Activated CD4-positive, alpha-beta T cell treated with anti-CD3 and anti-CD28 coated beads, Interleukin-2, amount 50 U/mL, for 48 hours (primary cell): ENCODE measurements at places on chromosomes 11 and 22.

DNA sequence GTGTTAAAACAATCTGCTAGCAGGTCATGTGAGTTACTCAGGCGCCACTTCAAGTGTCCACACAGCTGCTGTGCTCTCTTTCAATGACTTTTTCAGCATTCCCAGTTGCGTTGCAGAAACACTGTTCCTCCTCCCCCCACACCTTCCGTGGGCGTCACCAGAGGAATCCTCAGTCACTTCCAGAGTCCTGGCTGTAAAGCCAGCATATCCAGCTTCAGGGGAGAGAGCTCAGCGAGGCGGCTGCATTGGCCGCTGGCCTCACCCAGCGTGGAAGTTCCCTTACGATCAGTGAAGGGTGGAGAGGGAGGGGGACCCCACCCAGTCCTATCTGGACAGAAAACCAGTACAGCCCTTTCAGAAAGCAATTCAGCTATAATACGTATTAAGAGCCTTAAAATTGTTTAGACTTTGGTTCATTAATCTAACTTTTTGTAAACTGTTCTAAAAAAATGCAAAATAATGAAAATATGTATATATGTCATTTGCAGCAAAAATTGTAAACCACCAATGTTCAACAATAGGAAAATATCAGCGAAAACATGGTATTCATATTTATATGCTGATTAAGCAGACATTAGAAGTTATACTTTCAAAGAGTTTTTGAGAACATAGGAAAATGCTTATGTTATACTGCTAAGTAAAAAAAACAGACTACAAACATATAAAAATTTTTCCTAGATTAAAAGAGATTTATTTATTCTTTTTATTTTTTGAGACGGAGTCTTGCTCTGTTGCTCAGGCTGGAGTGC is 2.8 kb upstream of the ANO9 start:
- no peak for DNase-seq

DNA sequence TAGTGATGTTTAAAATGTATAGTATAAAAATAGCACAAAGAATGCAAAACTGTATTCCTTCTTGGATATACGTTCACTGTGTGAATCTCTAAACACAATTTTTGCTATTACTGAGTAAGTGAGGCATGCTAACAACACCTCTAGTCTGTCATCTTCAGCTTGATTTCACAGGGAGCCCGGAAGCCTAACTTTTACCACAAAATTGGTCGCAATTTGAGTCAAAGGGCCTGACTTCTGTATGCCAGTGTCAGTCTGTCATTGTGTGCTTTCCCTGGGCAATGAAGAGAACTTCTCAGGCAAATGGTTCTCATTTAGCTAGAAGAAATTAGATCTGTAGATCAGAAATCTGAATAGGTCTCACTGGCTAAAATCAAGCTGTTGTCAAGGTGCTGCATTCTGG is 1059.5 kb downstream of the FAM181B start:
- no peak for DNase-seq

- no peak for DNase-seq
Measured at GRCh38 chr11:102456381-102456780, 3.8 kb upstream of the TMEM123 start.

DNA sequence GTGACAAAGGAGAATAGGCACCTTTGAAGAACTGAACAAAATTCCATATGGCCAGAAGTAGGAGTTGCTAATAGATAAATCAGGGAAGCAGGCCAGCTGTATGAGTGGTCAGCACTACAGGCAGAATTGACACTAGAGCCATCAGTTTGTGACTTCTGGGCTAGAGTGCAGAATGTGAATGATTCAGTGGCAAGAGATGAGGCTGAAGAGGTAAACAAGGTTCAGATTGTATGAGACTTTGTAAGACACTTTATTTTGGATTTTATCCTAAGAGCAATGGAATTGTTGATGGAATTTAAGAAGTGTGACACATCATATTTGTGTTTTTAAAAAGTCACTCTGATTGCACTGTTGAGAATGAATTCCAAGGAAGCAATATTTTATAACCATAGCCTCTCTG is 12.9 kb downstream of the BIRC3 start:
- no peak for DNase-seq

GRCh38 chr11:250740-251299 is 14.0 kb downstream of the PSMD13 start:
- peak; percentile 86 for DNase-seq

GRCh38 chr11:47378010-47378835 is at the start of gene SPI1:
Gene SPI1, minus strand, starts transcription at chr11:47378547. Its CDS starts 194 bp downstream, at chr11:47378353.
- DNase-seq = no peak

GRCh38 chr11:47354913-47355282 is 2.4 kb upstream of the MYBPC3 start:
- no peak for DNase-seq

- DNase-seq = no peak
Measured at GRCh38 chr11:47928426-47928825, 51.9 kb upstream of the PTPRJ start.

GRCh38 chr11:2135018-2135569 is 4.1 kb downstream of the IGF2 start:
- DNase-seq = no peak

GRCh38 chr11:63847363-63847762 is 8.5 kb downstream of the MARK2 start:
- DNase-seq = no peak

DNA sequence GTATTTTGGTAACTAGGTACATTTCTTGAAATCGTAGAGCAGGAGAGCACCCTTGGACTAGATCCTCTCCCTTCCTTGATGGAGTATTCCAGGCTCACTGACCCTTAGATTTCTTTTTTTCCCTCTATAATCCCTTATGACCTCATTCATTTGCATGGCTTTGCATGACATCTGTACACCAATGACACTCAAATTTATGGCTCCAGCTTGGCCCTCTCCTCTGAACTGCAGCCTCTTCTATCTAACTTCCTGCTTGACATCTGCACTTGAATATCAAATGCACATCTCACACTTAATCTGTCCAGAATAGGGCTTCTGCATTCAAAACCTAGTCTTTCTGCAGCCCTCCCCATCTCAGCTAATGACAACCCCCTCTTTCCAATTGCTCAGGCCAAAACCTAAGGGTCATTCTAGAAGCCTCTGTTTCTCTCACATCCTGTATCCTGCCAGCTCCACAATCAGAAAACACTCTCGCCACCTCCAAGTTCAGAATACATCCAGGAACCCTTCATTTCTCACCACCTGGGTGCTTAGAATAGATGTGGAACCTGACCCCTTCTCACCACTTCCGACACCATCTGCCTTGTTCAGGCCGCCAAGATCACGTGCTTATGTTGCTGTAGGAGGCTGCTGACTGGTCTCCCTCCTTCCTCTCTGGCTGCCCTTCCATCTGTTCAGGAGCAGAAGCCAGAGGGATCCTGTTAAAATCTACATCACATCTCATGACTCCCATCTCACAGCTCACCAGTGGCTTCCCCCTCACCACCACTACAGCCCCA is 138.9 kb upstream of the MTNR1B start:
- DNase-seq = no peak

DNA sequence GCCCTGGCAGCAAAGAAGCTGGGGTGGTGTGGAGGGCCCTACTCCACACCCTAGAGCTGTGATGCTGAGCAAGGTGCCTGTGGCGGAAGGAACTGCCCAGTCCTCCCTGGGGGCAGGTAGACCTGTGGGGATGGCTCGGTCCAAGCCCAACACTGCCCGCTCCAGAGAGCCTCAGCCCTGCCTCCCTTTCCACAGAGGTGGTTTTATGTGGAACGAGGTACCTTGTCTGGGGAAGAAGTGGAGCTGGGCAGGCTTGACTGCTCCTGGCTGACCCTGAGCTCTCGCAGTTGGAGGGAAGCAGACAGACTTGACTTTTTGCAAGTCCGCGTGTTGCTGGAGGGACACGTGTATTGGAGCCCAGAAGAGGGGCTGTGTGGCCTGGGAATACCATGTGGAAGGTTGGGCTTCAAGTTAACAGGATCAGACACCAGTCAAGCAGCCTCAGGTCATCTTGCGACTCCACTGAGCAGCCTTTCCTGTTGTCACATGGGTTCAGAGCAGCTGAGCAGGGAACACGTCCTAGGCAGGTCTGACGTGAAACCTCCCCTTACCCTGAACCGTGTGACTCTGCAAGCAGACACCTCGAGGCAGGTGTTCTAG is 117.7 kb downstream of the CACNA1I start:
- DNase-seq = no peak

DNA sequence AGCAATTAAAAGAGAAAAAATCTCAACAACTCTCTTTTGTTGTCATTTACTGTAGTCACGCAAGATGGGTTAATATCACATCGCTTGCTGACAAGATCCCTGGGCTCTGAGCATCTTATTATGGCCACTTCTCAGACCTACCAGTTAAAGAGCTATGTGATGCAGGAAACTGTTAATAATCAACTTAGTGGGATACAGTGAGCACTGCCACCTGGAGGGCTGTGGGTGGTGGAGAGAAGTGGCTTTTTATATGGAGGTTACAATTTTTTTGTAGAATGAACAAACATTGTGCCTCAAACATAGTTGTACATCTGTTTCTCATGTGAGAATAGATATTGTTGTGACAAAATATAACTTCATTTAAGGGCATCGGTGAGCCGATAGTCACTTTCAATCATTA is 181.0 kb downstream of the TENM4 start:
- DNase-seq = no peak

- DNase-seq = no peak
Measured at GRCh38 chr22:50022171-50022819, 9.7 kb upstream of the IL17REL start.

DNA sequence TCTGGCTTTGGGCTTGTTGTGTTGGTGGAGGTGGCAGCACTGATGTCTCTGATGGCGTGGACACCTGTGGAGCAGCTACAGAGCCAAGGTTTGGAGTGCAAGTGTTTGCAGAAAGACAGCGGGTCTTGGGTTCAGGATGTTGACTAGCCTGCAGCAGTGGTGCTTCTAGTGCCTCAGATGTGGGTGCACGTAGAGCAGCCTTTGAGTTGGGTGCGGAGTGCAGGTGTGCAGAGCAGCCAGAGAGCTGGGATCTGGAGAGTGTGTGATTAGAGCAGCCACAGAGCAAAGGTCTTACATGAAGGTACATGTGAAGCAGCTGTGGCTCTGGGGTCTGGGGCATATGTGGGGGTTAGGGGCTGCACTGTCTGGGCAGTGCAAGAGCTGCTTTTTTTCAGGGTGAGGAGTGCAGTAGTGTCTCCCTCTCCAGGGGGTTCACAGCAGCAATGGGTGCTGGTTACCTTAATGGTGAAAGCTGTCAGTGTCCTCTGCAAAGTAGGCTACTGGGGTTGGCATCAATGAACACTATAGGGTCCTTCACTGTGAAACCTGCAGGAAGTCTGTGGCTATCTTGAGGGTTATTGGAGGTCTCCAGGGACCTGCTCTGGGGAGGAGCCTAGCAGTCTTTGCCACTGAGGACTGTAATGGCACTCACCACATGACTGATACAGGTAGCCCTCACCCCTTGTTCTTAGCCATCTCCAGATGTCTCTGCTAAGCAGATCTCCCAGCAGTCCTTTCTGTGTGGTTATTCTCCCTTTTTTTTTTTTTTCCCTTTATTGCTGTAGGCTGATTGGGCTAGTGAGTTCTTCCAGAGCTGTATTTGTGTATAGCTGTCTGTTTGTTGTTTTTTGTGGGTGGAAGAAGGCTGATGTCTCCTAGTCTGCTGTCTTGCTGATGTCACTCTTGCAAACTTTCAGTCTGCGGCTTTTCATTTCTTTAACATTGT is 14.3 kb downstream of the BIRC2 start:
- DNase-seq = no peak

DNA sequence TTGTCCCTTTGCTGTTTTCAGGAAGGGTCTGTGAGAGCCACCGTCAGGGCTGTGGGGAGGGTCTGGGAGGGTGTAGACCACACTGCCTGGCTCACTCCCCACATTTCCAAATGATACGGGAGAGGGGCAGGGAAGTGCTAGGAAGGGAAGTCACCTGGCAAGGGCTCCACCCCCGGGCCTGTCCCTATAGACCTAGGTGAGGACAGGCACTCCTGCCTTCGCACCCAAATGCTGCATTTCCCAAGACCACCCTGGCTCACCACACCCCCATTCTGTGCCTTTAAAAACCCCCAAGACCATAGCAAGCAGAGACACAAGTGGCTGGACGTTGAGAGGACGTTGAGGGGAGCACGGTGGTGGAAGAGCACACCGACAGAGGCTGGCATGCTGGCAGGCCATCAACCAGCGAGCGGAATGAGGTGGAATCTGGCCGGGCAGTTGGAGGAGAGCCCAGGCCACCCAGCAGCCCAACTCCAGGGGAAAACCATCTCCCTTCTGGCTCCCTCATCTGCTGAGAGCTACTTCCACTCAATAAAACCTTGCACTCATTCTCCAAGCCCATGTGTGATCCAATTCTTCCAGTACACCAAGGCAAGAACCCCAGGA is 45.7 kb downstream of the GNB1L start:
- no peak for DNase-seq

DNA sequence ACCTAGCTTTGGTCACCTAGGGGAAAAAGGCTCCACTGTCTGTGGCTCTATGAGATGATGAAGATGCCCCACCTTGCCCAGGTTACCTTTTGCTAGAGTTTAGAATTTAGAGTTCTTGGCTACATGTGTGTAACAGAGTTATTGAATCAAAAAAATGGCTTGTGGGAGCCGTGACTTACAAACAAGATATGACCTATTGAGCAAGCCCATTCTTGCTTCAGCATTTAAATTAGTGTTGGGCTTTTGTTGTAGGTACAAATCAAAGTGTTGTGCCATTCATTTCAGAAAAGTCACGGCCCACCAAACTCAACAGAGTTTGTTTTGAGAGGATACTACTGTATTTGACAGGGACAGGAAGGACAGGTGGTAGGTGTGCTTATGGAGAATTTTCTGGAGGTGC is 768.8 kb downstream of the NTM start:
- DNase-seq = no peak

DNA sequence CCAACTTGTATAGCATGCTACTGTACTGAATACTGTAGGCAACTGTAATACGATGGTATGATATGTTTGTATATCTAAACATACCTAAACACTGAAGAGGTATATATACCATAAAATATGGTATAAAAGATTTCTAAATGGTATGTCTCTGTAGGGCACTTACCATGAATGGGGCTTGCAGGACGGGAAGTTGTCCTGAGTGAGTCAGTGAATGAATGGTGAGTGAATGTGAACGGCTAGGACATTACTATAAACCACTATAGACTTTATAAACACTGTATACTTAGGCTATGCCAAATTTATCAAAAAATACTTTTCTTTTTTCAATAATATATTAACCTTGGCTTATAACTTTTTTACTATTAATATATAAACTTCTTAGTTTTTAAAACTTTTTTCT is 66.8 kb downstream of the ZC3H12C start:
- DNase-seq = no peak

GRCh38 chr11:117900121-117900648 is 23.7 kb upstream of the FXYD6 start:
- DNase-seq = no peak

DNA sequence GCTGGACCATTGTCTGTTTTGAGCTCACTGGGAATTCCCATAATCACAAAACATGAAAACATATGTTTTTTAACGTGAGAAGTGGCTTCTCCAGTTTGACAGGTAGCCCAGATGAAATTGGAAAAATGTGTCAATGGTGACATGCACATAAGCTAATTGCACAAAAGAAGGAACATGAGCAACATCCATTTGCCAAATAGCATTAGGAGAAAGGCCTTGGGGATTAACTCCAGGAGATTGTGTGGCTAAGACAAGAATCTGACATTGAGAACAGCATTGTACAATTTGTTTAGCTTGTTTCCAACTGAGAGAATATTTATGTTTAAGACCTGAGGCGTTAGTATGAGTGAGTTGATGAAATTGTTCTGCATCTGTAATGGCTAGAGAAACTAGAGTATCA is 147.0 kb upstream of the API5 start:
- DNase-seq = no peak

- DNase-seq = peak; percentile 86
Measured at GRCh38 chr11:66868726-66869566, 12.1 kb downstream of the LRFN4 start.
